ENCODE measurements at places on chromosomes 13 and 19.
A peak's percentile ranks its signal among the peaks of the same experiment; 100 is the strongest.

DNA sequence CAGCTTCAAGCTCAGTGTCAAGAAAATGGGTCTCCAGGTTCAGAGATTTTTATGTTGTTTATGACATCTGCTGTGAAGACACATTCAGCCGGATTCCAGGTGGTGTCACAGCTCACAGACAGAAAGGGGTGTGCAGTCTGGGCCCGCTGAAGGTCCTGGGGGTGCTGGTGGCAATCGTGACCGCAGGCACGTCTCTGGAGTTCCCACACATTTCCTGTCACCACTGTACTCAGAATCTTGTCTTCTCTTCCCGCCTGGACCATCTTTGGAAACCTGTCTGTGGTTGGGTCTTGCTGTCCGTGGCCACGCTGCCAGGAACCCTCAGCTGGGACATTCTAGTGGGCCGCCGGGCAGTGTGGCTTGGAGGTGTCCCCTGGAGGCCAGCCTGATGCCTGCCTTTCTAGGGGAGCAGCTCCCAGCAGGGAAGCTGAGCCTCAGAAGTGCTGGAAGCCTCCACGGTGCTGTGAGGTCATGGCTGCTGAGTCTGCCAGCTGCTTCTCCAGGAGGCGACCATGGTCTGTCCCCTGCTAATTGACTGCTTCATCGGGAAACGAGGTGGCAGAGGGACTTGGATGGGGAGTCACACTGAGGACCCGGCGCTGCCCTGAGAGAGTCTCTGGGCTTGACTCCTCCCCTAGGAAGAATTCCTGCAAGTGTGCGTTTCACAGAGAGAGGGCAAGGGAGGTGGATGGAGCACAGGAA, 3.7 kb downstream of the TEX29 start:
- DNase-seq, result no peak

DNA sequence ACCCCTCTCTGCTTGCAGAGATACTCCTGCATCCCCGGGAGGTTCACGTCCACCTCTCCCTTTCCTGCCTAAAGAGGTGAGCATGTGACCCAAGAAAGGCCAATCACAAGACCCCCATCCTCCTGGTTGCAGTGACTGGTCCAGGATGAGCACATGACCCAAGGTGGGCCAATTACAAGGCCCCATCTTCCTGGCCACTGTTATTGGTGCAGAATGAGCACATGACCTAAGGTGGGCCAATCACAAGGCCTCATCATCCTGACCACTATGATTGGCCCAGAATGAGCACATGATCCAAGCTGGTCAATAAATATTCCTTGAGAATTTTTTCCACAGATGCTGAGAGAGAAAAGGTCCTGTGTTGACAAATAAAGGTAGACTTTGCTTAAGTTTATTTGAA, 350.7 kb downstream of the EFNB2 start:
- DNase-seq, result no peak

DNA sequence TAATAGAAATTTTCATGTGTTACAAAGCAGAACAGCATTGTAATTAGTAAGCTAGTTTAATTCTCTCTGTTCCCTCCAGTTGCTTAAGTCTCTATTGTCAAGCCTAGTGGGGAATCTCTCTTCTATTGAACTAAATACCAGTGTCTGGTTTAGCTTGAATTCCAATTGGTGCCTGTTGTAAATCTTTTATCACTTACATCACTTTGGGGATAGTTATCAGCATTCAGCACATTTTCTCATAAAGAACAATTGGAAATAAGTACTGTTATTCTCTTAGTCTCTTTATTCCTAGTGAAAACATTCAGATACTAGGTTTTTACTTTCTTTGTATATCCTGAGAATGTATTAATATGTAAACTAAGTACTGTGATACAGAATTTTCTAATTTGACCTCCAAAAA, 25.2 kb downstream of the IPO5 start:
- DNase-seq, result no peak

DNA sequence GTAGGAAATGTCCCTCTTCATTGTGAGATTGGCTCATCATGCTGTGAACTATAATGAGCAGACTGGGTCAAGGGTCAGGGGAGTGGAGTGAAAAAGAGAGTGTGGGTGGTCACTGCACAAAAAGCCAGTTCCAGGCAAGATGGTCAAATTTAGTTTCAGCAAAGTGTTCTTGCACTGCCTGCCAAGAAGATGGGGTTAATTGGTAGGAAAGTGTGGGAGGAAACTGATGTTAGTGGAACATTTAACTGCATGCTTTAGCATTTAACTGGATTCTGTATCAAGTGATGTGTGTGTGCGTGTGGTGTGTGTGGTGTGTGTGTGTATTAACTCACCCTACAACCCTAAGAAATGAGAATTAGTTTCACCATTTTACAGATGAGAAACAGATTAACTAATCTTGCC, 131.6 kb downstream of the COG6 start:
- no peak for DNase-seq

DNA sequence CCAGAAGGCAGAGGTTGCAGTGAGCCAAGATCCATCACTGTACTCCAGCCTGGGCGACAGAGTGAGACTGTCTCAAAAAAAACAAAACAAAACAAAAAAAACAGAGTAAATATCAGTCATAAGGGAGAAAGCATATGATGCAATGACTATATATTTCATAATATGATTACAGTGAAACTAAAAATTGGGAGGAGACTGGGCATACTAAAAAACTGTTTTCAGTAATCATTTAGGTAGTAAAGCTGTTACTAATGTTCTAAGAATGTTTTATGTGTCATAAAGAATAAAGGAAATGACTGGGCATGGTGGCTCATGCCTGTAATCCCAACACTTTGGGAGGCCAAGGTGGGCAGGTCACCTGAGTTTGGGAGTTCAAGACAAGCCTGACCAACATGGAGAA, 15.9 kb downstream of the ZNF573 start:
- DNase-seq, result no peak

GRCh38 chr13:75178436-75178835, 303.5 kb downstream of the TBC1D4 start:
- DNase-seq, result no peak

GRCh38 chr13:33139780-33140535, 123.7 kb downstream of the KL start:
- no peak for DNase-seq

- peak; percentile 48 for DNase-seq
Observed at GRCh38 chr13:29758531-29759114, 91.8 kb downstream of the UBL3 start.

DNA sequence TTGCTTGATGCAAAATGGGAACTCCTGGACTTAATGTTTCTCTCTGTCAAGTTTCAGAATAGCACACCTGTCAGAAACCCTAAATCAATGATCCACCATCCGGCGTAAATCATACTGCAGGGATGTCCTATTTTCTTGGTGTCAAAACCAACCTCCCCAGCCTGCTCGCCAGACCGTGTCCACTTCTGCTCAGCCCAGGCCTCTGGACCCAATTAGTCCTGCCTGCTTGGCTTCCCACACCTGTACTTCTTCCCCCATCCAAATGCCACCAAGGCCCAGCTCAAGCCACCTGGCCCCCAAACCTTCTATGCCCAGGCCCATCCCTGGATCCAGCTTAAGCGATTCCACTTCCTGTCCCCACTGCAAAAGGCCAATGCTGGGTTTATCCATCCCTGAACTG, 25.1 kb upstream of the PEPD start:
- no peak for DNase-seq

DNA sequence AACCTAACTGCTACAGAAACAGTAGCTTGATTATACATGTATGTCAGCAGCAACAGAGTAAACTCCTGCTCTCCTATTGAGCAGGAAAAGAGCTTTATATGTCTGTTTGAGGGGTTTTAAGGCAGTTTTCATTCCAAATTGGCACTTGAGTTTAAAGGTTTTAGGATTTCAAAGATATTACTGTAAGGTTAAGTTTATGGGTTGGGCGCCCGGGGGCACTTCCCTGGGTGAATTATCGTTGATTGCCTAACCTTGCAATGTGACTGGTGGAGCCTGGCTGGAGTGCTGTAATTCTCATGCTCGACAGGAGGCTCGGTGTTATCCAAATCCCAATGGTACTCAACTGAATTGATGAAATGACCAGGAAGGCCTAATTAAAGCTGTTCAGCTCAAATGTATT, 1586.1 kb downstream of the OLFM4 start:
- no peak for DNase-seq

- DNase-seq, result peak; percentile 77
Observed at GRCh38 chr19:5961969-5962945, 15.7 kb downstream of the RANBP3 start.

All from activated CD4-positive, alpha-beta T cell treated with anti-CD3 and anti-CD28 coated beads, Interleukin-2, amount 50 U/mL, for 1 hour (primary cell).